CD4-positive, alpha-beta T cell treated with Interleukin-4 for 4 hours (primary cell): ENCODE measurements at places on chromosomes 7 and 10.
A peak's percentile ranks its signal among the peaks of the same experiment; 100 is the strongest.

GRCh38 chr7:155461631-155462030 is 3.7 kb downstream of the EN2 start:
- DNase-seq: no peak

GRCh38 chr7:143069912-143070500 is 17.9 kb downstream of the OR6V1 start:
- DNase-seq: no peak

- DNase-seq: no peak
Measured at GRCh38 chr7:30771880-30772425, 736 bp downstream of the MINDY4 start.

DNA sequence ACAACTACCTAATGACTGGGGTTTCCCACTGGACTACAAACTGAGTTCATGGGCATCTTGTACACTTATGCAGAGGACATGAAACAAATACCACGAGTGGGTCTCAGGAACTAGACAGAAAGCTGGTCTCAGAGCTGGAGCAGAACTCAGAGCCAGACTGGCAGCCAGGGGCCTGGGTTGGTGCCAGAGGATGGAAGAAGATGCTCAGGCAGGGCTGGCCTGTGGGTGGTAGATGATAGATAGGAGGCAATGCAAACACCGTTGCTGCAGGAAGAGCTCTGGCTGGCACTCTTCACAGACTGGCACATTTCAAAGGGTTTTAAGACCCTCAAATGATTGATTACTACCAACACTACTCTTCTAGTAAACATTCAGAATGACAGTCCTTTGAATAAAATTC is 28.8 kb downstream of the ENO4 start:
- no peak for DNase-seq

- DNase-seq: no peak
Measured at GRCh38 chr10:64786989-64787388, 1265.8 kb downstream of the REEP3 start.

GRCh38 chr10:97648562-97649404 is 8.3 kb downstream of the PI4K2A start:
- peak; percentile 75 for DNase-seq

- DNase-seq: no peak
Measured at GRCh38 chr7:86911659-86912058, 147.8 kb downstream of the ELAPOR2 start.
